Suppressor macrophage treated with lipopolysaccharide for 1 hour (primary cell): ENCODE measurements at places on chromosomes 7 and 10.

GRCh38 chr10:69684020-69684980 is 54.3 kb downstream of the FAM241B start:
- DNase-seq = no peak

- no peak for DNase-seq
Measured at GRCh38 chr10:50882540-50882983, 2.9 kb downstream of the A1CF start.

- no peak for DNase-seq
Measured at GRCh38 chr7:38858259-38858884, 50.6 kb downstream of the VPS41 start.

- peak; percentile 69 for DNase-seq
Measured at GRCh38 chr7:148503900-148504487, 86.6 kb upstream of the C7orf33 start.

- DNase-seq = no peak
Measured at GRCh38 chr7:157427811-157428553, 91.2 kb downstream of the DNAJB6 start.

GRCh38 chr10:34861293-34862021 is 46.4 kb upstream of the PARD3 start:
- DNase-seq = no peak

DNA sequence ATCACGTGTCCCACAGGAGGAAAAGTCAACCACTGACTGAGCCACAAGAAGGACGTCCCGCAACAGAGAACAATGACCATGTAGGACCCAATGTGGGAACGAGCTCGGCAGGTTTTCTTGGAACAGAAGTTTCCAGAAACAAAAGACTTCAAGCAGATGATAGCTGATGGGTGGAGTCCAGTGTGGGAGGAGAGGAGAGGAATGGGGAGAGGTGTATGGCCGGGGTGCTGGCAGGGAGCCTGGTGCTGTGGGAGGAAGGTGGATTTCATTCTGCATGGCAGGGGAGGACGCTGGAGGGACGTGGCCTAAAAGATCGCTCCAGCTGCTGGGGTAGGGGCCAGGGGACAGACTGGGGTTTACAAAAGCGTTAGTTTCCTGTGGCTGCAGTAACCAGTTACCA is 48.5 kb upstream of the LMTK2 start:
- DNase-seq = no peak

DNA sequence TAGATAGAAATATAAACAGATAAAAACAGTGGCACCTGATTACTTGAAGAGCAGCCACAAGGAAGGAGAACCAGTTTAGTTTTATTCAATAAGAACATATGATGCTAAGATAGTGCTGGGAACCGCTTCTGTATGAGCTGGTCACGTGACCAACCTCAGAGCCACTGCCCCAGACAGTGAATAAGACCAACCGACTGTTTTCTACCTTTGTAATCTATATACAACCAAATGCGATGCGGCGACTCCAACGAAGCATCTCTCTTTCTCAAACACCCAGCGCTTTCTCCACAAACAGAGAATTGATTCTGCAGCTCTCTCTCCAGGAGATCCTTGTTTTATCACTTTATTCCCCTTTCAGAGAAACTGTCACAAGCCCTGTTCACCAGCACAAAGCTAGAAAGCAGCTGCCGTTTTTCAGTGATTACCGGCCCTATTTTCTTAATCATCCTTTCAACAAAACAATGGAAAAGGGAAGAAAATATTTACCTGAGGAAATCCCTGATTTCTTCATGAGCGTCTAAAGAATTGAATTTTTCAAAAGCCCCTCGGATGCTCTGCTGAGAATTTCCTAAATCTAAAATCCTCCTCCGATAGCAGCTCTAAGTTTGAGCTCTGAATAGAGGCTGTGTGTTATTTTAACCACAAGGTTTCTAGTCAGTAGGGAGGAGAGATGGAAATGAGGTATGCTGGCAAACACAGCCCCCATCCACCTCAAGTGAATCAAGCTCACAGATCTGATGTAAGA is 55.7 kb upstream of the JCAD start:
- DNase-seq = no peak

- DNase-seq = no peak
Measured at GRCh38 chr10:19169684-19170083, 121.1 kb downstream of the MALRD1 start.

DNA sequence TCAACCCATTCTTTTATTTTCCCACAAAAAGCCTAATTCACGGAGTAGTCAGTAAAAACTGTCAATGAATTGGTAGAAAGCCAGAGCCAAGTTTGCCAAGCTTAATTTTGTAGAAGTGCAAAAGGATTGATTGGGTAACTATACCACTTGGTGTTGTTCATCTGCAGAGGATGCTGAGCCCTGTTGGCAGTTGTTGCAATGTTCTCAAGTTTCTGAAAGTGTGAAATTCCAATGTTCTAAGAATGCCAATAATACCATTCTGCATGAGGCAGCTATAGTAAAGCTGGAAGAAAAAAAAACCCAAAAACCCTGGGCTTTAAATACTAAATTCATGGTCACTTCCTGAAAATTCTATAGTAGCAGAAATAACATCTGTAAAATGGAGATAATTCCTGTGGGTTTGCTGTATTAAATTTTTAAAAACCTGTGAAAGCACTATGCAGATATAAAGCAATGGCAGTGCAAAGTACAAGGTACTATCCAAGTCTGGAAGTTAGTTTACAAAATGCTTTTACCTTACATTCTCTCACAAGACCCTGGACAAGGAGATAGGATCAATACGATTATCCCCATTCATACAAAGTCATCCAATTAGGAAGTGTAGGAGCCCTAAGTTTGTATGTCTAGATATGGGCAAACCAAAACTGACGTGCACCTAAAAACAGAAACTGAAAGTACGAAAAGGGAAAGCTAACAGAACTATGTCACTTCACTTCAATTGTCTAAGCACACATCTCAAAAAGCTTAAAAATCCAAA is 6.0 kb upstream of the PON1 start:
- peak; percentile 48 for DNase-seq

DNA sequence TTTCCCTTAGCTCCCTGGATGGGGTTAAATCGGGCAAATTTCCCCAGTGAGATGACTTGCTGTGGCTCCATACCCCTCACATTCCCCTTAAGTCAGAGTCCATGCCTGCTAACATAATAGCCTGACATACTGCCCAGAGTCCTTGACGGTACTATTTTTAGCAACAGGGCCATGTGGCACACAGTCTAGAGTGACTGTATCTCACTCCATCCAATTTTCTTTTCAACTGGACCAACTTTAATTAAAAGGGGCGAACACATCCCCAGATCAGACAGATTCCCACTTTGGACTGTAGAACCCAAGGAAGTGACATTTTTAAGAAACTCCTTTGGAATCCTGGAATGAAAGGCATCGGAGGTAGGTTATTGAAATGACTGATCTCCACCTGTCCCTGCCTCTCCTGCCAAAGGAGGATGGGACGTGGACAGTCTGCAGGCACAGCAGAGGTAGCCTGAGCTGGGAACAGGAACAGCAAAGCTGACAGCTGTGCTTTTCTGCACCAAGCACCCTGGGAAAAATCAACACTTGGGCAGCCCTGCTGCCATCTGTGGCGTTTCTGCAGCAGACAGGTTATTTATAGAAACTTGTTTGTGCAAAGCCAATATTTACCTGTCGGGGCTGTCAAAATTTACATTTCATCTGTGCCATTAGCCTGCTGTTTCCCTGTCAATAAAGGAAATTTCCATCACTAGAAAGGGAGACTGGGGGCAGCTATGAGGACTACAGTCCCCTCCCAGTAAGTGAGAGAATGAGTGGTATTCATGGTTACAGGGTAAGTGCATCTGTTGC is 221.5 kb upstream of the AOAH start:
- no peak for DNase-seq

- no peak for DNase-seq
Measured at GRCh38 chr10:102613286-102613685, 31.0 kb upstream of the TRIM8 start.
